ENCODE measurements at places on chromosomes 1 and 21.
A peak's percentile ranks its signal among the peaks of the same experiment; 100 is the strongest.

DNA sequence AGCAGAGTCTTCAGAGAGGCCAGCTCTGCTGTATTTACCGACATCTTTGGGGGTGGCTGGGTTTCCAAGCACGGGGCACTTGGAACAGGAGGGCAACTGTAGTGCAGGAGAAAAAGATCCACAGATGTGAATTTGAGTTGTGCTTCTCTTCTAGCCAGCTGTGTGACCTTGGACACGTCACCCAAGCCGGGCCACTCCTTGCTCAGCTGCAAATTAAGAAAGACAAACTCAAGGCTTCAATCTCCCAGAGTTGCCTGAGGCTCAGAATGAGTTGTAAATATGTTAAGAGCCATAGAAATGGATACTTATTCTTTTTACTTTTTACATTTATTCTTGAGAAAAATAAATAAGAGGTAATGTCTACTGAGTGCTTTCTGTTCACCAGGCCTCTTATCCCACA, 24.3 kb downstream of the GRIK3 start:
- DNase-seq, result no peak

DNA sequence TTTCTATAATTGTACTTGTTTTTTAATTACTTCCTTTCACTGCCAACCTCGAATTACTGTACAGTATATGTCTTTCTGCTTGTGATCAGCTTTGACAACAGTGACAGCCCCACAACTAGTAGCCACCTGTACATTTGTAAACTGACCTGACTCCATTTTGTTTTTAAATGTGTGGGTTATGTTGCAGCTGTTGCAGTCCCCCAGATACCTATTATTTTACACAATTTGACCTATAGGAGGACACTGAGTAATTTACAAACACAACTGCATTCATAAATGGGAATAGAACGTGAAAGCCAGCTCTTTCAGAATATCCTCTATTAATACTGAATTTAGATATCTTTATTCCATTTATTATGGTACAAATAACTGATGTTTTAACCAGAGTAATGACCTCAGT, 2.5 kb upstream of the VAMP3 start:
- no peak for DNase-seq

DNA sequence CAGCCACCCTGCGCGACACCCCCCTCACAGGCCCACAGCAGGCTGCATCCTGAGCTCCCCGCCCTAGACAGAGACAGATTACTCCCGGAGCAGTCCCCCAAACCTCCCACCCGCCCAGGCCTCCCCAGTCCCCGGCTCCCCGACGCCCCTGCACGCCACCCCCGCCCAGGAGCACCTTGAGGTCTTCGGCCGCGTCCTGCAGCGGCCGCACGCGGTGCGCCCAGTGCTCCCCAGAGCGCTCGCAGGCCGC, 731 bp downstream of the TRIM11 start:
- DNase-seq, result peak; percentile 31

GRCh38 chr1:213720032-213720431, 267.7 kb upstream of the PROX1 start:
- no peak for DNase-seq

- DNase-seq, result no peak
Measured at GRCh38 chr1:239803781-239804180, 287.9 kb upstream of the FMN2 start.

- DNase-seq, result no peak
Measured at GRCh38 chr1:5881526-5882222, 110.6 kb downstream of the NPHP4 start.

DNA sequence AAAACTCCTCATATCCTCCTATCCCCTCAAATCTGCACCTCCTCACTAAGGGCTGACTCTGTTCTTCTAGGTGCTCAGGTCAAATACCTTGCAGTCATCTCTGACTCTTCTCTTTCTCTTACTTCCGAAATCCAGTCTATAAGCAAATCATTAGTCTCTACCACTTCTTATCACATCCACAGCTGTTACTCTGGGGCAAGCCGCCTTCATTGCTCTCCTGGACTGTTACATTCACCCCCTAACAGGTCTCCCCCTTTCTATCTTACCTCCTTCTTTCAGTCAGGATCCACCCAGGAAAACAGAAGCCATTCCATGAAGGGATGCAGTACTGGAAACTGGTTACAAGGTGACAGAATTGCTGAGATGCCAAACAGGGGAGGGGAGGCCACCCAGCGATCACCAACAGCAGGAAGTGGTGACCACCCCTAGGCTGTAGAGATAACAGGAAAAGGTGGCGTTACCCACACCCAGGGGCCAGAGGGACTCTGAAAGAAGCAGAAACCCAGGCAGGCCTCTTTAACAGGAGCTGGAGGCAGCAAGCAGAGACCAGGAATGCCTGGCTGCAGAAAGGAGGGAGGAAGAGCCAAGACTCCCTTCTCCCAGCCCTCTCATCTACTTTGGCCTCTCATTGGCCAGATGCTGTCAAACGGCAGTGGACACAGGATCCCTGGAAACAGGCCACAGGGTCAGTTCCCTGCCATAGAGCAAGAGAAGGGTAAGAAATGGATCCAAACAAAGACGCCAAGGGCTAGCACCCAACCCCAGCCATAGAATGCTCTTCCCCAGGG, 55.5 kb upstream of the FOXO6 start:
- no peak for DNase-seq

DNA sequence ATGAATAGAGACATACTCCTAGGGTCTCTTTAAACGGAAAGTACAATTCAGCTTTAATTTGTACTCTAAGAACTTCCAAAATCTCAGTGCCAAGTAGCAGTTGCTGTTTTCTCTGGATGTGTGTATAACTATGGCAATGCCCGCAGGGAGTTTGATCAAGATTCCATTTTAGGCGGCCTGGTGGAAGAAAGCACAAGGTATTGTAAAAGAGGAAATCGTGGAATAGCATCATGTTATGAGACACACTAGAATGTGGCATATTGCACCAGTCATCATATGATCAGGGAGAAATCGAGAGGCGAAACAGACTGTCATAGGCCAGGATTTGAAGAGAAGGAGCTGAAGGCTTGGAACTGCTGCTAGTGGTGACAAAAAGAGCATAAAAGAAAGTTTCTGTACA, 316.2 kb upstream of the FMN2 start:
- DNase-seq, result no peak

DNA sequence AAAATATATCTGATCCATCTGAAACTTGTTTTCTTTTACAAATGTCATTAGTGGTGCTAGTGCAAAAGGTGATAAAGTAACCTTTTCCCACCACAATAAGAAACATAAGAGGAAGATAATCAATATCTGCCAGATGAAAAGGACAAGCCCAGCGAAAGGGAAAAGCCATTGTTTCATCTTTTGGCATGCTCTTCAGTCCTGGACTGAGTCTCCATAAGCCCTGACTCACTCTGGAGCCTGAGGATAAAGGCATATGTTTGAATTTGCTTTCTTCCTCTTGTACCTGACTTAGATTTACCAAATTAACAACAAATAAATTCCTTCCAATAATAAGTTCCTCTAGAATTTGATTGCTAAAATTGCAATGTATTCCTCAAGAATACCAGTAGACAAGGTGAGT, 13.6 kb downstream of the DNAJC11 start:
- DNase-seq, result peak; percentile 45

DNA sequence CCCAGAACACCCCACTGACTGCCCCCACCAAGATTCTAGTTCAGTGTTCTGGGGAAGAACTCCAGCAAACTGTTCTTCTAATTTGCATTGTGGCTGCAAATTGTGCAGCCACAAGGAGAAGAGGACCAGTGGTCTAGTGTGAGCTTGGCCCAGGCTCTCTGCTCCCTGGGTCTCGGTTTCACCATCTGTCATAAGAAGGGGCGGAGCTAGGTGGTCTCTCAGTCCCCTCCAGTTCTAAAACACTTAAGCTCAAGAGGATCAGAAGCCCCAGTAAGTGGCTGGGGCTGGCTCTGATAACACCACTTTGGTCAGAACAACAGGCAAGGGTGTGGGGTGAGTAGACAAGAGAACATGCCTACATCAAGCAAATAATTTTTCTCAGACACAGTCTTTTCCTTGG, 99.9 kb downstream of the BEND5 start:
- no peak for DNase-seq

GRCh38 chr1:42676534-42677087, 5.6 kb upstream of the YBX1 start:
- DNase-seq, result no peak

DNA sequence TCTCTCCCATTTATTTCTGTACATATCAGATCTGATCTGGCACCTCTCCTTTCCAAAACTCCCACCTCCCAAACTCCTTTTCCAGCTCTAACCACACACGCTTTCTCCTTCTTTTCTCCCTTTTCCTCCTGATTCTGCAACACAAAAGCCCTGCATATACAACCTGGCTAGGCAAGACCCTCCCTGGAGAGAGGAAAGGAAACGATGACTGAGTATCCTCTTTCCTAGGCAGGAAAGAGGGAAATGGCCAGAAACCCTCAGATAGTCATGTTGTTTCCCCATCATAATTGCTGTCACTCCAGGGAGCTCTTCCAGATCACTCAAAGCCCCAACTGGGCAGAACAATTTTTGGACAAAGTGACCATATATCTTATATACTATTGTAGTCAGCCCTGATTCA, 32.3 kb upstream of the PRELP start:
- DNase-seq, result no peak

- no peak for DNase-seq
Measured at GRCh38 chr1:80666073-80666472, 1134.7 kb upstream of the ADGRL2 start.

DNA sequence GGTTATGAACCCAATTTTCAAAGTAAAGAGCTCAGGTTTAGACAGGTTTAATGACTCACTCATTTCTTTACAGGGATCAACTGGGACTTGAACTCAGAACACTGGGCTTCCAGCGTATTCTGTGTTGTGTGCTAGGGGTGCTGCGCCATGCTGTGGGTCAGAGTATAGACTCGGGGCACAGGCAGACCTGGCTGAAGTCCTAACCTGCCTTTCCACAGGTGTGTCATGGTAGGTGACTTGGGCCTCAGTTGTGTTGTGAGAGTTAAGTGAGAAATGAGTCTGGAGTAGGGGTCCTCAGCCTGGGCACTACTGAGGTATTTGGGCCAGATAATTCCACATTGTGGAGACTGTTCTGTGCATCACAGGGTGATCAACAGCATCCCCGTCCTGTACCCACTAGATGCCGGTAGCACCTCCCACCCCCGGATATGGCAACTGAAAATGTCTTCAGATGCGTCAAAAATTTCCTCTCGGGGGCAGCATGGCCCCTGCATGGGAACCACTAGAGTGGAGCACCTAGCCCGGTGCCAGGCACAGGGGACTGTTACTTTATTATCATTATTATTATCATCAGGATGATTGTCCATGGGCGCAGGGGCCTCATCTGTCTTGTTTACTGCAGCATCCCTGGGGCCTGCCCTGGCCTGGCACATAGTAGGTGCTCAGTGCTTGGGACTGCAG, 575.5 kb downstream of the PTPRU start:
- DNase-seq, result no peak

DNA sequence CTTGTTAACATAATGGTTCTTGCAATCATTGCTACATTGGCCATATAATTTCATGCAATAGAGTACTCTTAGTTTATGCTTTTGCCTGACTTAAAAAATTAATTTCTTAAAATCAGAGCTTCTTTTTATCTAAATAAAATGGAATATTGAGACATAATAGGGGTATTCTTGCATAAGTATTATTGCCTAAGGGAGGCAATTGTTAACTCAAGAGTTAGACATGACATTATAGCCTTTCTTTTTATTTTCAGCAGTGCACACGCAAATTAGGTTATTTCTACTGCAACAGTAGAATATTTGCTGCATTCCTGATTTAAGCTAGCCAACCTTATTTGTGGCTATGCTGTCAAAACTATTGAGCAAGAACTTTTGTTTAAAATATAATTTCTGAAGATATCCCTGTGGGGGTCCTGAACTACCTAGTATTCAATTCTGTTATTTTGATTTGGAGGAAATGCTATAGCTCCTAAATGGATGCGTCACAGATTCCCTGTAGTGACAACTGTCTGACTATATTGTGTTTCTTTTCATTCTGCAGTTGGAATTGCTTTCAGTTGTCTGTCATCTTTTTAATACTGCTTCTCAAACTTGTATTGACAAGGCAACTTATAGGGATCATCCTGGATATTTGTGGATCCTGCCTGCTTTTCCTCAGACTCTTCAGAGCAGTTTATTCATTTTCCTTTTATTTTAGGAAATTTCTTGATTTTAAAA, 211.0 kb downstream of the PATJ start:
- peak; percentile 58 for DNase-seq

GRCh38 chr21:43767498-43767983, 8.6 kb downstream of the CSTB start:
- no peak for DNase-seq

DNA sequence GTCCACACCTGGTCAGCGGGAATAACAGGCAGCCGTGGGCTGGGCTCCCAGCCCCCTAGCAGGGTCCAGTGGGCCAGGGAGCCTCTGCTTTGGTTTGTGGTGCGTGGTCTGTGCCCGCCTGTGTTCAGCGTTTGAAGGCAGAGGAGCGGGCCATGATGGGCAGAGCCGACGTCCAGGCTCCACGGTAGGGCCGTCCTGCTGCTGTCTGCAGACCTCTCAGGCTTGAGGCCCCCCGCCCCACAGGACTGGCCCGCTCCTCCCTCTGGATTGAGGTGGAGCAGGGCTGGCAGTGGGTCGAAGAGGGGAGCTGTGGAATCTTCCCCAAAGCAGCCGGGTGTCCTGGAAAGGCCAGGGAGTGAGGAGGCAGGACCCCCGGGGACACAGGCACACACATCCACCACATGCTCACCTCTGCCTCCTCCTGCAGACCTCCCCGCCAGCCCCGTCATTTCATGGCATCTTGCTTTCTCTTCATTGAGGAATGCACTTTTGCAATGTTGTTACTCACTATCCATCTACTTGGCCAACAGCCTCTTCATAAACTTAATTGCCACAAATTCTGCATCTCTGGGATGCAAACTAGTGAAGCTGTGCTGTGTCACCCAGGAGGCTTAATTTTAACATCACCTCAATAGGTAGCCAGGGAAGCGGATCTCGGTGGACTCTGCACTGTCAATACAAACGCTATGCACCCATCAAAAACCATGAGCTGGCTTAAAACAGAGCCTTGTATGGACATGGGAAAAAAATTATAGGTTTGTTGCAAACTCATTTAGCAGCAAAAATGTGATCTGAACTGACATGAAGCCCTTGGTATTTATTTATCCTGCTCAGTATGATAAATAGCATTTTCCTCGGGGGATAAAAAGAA, 85.9 kb downstream of the PDE9A start:
- peak; percentile 35 for DNase-seq

DNA sequence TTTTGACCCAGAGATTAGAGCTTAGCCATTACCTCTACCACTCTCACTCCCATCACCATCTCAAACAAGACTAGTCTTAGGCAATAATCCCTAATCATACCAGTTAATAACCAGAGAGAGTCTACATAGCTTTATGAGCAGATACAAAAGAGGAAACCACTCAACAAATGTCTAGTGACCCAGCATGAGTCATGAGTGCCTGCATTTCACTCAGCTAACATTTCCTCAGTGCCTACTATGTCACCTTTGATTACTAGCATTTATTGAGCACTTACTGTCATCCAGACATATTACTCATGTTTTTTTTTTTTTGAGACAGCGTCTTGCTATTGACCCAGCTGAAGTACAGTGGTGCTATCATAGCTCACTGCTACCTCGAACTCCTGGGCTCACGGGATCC, 35.9 kb upstream of the GALNT2 start:
- peak; percentile 8 for DNase-seq

DNA sequence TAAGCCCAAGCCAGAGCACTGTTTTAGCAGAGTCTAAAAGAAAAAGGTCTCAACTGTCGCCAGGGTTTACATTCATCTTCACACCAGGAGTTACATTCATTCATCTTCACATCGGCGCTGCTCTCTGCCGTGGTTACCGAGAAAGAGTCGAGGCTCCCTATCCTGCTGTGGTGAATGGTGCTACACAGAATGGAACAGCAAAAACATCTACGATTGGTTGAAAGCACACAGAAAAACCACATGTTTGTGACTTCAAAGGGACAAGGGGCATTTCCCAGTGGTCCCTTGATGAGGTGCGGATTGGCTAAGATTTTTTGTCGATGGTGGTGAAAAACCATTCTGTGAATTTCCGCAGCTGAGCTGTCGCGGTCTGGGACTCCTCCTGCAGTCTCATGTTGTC, 231.1 kb downstream of the SIPA1L2 start:
- no peak for DNase-seq

Measured in choroid plexus epithelial cell (primary cell).